Aorta (tissue), 5 donors: ENCODE measurements at places on chromosomes 3 and 15. TPM values are rescaled to one million over a fixed set of nuclear protein-coding genes. Genes with fewer than 3 reads are reported as not detected.

The AADAC gene
- total RNA-seq: not detected

GRCh38 chr15:29134239-29134638 is 135.4 kb downstream of the NSMCE3 start:
- no peak for DNase-seq

- DNase-seq: no peak
Measured at GRCh38 chr3:178761024-178761423, 224.8 kb downstream of the KCNMB2 start.

The AHSG gene
- not detected for total RNA-seq
